Myometrial cell (primary cell): ENCODE measurements at places on chromosomes 6 and 20. TPM values are rescaled to one million over a fixed set of nuclear protein-coding genes. Genes with fewer than 3 reads are reported as not detected.

LAMA2 gene
- total RNA-seq, result 42.4 and 54.8 TPM in 2 replicates

HLA-G gene
- total RNA-seq, result not detected in 2 replicates

ZNF133 gene
- total RNA-seq, result 8.2 and 13.8 TPM in 2 replicates

NCR2 gene
- total RNA-seq, result not detected in 2 replicates

CYP21A2 gene
- total RNA-seq, result 1.4 TPM in 1 of 2 replicates, not detected in the other

SEL1L2 gene
- total RNA-seq, result not detected in 2 replicates

BNIP5 gene
- total RNA-seq, result not detected in 2 replicates

IPCEF1 gene
- 1.7 TPM in 1 of 2 replicates, not detected in the other for total RNA-seq

BPIFA3 gene
- not detected in 2 replicates for total RNA-seq

MAS1 gene
- not detected in 2 replicates for total RNA-seq

BPIFB4 gene
- total RNA-seq, result not detected in 2 replicates

SNRPB gene
- 597 and 626 TPM in 2 replicates for total RNA-seq

OOEP gene
- total RNA-seq, result not detected in 2 replicates

SYTL3 gene
- total RNA-seq, result 3.2 and 3.5 TPM in 2 replicates

HEY2 gene
- total RNA-seq, result not detected in 2 replicates

ISM1 gene
- not detected in 2 replicates for total RNA-seq

WFDC10B gene
- not detected in 2 replicates for total RNA-seq

HLA-DOA gene
- total RNA-seq, result not detected in 2 replicates

MYB gene
- total RNA-seq, result 2.5 and 4.0 TPM in 2 replicates

COL20A1 gene
- not detected in 2 replicates for total RNA-seq
